ENCODE measurements at places on chromosomes 11 and 22.

GRCh38 chr11:132402071-132402684 lies 1031.8 kb downstream of the NTM start:
- DNase-seq: no peak

GRCh38 chr22:45336971-45337431 lies 27.3 kb downstream of the FAM118A start:
- DNase-seq: no peak

DNA sequence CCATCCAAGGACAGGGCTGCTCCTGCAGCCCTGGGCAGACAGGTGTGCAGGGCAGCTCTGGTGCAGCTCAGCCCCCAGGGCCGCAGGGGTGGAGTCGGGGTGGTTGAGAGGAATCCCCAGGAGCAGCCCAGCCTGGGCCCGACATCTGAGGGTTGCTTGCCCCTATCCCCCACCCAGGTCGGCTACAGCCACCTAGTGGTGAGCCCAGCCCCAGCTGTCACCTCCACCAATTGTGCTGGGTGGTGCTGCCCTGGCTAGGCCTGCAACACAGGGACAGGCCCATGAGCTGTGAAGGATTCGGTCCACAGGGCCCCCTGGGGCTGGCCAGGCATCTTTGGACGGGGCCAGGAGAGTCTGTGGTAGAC lies 29.6 kb downstream of the RTN4R start:
- no peak for DNase-seq

- no peak for DNase-seq
Measured at GRCh38 chr11:75398906-75399305, 412 bp upstream of the RPS3 start.

DNA sequence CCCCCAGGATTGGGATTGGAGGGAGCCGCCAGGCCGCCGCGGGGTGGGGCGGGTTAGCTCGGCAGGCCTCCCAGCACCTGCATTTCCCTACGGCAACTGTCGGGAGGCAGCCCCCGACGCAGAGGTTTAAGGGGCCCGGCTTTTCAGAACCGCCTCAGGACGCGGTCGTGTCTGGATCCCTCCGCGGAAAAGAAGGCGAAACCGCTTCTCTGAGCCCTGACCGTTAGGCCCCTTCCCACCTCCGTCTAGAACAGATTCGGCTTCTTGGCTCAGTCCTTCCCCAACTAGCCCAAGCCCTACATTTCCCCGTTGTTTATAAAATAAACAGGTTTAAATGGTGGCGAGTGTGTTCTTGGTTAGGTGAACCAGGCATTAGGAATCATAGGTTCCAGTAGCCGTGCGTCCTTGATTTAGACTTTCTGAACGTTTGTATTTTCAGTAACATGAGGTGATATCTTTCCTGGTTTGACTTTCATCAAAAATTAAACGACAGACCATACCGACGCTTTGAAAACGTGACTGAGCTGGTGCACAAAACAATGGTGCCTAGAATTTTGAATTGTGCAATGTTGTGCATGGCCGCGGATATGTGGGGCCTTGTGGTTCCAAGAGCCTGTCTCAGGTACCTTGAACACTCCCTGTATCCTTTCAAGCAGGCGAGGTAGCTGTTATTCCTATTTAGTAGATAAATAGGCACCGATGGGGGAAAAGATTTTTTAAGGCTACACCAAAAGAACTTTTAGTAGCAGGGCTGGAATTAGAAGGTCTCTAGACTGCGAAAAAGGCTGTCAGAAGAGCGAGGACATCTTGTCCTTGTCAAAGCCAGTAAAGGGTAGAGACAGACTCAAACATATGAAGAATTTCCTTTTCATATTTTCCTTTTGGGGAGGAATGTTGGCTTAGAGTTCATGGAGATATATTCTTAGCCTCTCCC lies 1.2 kb upstream of the HSPA8 start:
- DNase-seq: peak; percentile 71

DNA sequence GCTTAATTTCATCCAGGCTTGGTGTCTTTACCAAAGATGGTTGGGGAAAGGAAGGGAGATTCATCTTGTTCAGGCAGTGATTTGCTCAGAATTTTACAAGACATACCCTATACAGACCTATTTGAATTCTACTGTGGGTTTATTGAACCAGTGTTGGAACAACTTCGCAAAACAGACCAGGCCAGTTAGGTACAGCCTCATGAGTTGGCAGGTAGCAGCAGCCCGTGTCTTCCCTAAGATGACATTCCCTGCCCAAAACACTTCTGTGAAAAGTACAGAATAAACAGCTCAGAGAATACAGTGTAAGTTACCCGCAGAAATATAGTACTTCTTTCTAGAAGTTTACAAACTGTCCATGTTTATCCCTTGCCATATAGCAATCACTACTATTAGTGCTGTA lies 102.4 kb upstream of the GAL start:
- DNase-seq: no peak

- no peak for DNase-seq
Measured at GRCh38 chr11:64352099-64352994, 6.6 kb upstream of the RPS6KA4 start.

- DNase-seq: no peak
Measured at GRCh38 chr11:9952511-9953196, 288.8 kb downstream of the SWAP70 start.

GRCh38 chr11:120610111-120610510 lies 98.6 kb downstream of the GRIK4 start:
- DNase-seq: peak; percentile 78

DNA sequence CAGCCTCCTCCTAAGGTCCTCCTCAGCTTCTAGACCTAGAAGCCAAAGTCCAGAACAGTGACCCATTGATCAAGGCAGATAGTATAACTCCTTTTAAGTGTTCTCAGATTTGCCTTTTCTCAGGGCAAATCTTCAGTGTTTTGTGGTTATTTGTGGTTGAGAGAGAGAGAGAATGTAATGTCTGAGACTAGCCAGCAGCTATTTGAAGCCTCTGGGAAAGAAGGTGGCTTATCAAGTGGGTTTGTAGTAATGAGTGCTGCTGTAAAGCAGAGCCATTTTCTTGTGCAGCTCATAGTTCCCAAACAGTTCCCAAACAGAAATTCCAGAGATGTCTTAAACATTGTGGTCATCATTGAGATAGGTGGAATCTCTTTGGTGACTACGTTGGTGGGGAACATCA lies 89.5 kb downstream of the RNF169 start:
- DNase-seq: no peak

Data from kidney glomerular epithelial cell (primary cell).